ENCODE measurements at places on chromosomes 7 and 10. TPM values are rescaled to one million over a fixed set of nuclear protein-coding genes. Genes with fewer than 3 reads are reported as not detected.

DNA sequence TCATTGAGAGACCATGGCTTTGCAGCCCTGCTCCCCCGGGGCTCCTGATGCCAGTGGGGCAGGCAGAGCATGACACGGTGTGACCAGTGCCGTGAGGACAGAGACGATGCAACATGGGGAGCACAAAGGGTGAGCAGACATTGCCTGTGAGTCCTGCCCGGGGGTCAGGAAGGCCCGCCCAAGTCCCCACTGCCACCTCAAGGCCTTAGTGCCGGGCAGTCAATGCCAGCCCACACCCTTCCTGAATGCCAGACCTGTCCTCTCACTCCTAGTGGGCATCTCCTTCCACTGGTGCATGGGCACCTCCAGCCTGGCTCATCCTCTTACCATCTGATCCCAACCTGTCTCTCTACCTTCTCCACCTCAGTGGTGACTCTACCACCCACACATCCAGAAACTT is 157.9 kb upstream of the ZMIZ1 start:
- no peak for DNase-seq

GRCh38 chr7:54879776-54880175 is 120.8 kb upstream of the SEC61G start:
- no peak for DNase-seq

DNA sequence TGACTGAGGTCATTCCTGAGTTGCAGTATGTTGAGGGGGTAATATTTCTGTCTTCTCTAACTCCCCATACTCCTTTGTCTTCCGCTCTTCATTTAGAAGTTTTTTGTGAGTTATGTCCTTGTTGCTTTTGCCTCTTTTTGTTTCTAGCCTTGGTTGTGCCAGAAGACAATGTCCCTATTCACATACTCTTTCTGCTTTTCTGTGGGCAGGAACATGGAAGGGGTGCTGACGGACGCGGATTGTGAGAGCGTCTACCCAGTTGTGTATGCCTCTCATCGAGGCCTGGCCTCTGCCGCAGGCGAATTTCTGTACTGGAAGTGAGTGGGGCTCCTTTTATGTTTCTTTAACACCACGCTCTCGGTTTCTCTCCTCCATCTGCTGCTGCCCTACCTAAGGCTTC is 20.5 kb downstream of the STAG3 start:
- DNase-seq: no peak

Gene UPP1
- total RNA-seq: 93.3 TPM

Gene FGL2
- 0.63 TPM for total RNA-seq

Gene AKR1D1
- total RNA-seq: not detected

DNA sequence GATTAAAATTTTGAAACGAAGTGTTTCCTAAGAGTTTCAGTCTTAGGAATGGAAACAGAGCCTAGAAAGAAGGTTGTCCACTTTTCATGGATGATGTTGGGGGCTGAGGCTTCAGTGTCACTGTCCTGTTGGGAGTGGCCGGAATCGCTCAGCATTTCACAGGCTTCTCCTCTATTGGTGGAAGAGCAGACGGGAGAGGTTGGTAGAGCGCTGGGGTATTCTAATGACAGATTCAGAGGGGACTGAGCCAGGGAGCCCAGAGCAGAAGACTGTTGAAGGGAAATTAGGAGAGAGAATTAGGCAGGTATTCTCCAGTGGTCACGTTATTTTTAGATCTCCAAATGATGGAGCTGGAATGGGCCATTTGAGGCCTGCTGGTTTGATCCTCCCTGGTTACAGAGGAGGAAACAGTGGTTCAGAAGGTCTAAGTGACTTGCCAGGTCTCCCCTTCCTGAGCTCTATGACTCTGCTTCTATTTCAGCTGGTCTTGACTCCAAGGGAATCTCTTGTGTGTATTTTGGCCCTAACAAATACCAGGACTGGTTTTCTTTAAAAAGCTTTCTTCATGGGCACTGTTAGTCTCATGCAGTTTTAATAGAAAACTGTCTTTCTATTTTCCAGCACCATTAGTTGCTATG is 35.7 kb upstream of the EEPD1 start:
- no peak for DNase-seq

- peak; percentile 8 for DNase-seq
These were observed 66.2 kb upstream of the CCNY start for GRCh38 chr10:35270100-35270499.

- no peak for DNase-seq
These were observed 2.4 kb downstream of the ZNF3 start for GRCh38 chr7:100079024-100079560.

GRCh38 chr10:49309691-49310411 is 10.9 kb downstream of the C10orf71 start:
- peak; percentile 52 for DNase-seq

Gene GFRA1
- not detected for total RNA-seq

DNA sequence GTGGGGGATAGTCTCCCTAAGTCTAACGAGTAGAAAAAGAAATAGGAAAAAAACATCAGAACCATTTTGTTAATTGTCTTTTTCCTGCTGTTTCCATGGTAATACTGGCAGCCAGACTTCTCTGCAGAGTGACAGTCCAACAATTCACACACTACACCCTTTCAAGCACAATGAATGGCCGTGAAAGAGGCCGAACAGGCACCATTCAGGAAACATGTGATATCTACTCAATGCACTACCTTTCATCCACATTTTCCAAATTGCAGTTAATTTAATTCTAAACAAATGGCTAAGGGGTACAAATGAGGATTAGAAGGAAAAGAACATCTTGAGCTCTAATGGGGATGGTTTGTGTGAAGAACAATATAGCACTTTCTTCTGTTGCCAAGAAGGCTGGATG is 358.5 kb upstream of the ANKRD30A start:
- no peak for DNase-seq

Gene GRID2IP
- 0.18 TPM for total RNA-seq

DNA sequence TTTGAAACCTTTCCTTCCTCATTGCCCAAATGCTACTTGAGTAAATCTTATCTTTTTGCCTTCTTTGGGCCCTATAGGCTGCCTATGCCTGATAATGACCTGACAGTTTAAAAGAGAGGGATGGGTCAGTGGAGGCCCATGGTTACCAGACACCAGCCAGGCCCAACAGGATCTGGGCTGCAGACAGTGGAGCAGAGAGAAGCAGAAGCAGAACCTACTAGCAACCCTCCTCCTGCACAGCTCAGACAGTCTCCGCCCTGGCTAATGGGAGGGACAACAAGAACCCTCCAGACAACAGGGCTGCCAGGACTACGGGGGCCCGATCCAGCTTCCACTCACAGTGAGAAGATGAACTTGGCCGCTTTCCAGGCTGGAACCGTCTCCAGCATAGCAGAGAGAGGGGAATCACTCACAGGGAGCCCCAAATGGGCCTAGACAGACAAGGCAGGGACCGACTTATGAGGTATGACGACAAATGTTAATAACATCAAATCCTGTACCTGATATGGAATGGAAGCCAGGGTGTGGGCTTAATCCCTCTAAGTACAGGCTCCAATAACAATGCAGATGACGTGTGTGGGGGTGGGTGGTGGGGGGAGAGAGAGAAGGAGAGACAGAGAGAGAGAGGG is 31.7 kb upstream of the DGKI start:
- no peak for DNase-seq

- DNase-seq: peak; percentile 60
These were observed 152.7 kb upstream of the SHH start for GRCh38 chr7:155965010-155965409.

DNA sequence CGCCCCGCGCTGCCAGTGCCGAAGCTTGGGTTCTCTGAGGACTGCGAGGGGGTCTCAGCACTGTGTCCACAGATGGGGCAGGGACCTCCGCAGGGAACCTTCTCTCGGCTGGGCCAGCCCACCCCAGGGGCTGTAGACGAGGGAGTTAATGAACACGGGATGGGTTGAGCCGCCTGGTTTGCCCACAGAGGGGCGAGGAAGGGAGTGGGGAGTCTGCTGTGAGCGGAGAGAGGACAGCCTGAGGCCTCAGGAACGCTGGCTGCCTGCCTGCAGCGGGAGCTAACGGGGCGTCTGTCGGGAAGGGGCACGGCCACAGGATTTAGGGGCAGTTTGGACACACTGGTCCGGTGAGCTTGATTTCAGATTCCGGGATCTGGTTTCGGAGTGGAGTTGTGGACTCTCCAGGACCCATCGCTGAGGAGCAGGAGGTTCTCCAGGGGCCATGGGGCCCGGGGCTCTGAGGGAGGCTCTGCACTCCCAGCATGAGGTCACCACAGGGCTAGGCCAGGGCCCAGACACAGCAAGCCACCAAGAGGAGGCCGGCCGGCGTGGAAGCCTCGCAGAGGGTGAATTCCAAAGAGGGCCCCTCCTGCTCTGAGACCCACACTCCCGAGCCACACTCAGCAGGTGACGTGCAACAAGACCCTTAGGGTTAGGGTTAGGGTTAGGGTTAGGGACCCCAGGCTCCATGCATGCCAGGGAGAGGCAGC is 19.0 kb upstream of the FAM20C start:
- DNase-seq: no peak

Gene ADRB1
- 0.27 TPM for total RNA-seq

DNA sequence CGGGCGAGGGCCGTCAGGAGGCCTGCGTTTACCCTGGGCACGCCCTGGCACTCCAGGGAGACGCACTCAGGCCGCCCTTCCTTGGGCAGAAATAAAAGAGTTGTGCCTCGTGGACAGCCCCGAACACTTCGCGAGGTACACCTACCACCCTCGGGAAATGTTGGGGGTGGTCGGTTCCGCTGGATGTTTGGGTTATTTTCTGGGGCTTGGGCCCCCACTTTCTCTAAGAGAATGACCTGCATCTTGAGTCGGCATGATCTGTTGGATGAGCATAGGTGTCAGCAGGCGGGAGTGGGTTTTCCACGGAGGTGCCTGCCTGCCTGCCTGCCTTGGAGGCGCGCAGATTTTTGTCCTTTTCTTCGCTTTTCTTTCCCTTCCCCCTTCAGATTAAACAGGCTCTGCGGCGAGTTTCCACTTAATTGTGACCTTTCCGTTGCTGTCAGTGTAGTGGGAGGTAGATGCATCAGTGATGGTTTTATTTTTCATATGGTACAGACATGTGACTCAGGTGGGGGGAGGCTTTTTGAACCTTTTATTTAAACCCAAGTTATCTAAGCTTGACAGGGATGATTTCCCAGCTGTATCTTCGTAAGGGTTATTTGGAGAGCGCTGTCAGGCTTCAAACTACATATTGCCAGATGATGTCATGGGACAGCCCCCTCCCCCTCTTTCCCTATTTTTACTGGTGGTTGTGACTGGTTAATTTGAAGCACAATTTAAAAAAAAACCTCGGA is 661 bp downstream of the HECTD2 start:
- DNase-seq: peak; percentile 60

GRCh38 chr7:26385240-26385639 is 93.6 kb downstream of the SNX10 start:
- DNase-seq: no peak

GRCh38 chr7:93359520-93360198 is 127.5 kb downstream of the VPS50 start:
- DNase-seq: no peak

All from activated CD8-positive, alpha-beta T cell treated with anti-CD3 and anti-CD28 coated beads for 36 hours (primary cell).